ENCODE measurements at places on chromosomes 1 and 21.

DNA sequence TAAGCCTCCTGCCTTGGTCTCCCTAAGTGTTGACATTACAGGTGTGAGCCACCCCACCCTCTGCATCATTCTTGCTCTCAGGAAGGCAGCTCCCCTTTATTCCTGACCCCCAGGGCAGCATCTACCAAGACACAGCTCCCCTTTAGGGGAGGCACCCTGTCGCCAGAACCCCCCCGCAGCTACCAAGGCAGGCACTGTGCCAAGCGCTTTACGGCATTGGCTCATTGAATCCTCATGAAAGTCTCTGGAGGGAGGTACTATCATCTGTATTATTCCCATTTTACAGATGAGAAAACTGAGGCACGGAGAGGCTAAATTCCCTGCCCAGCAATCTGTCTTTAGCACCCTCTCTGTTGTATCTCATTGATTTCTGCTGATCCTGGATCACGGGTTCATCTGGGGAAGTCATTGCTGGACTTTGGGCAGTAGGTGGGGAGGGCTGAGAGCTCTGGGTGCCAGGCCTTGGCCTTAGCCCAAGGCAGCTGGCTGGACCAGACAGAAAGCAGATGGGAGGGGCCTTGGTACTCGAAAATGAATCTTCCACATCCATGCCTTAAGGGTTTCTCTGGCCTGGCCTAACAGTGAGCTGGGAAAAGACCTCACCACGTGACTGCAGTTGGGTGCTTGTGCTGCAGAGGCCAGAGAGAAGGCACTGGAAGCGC lies 5.9 kb downstream of the PLOD1 start:
- DNase-seq, result peak; percentile 61

- no peak for DNase-seq
Observed at GRCh38 chr1:180586671-180587155, 27.9 kb downstream of the OVAAL start.

DNA sequence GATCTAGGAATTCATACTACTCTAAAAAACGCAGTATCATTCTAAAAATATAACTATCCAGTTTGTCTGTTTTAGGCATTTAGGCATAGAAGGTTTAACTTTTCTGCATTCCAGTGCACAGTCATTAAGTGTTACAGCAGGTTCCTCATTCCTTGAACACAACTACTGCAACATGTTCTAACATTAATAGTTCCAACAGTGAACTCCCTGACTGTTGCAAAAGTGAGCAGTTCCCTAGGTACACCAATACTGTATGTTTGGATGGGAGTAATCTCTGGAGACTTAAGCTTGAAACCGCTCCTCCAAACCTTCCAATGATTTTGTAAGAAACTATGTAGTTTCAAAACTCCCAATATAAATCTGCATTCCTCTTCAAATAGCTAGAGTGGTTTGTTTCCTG lies 46.2 kb downstream of the UCHL5 start:
- peak; percentile 41 for DNase-seq

- no peak for DNase-seq
Observed at GRCh38 chr1:15402809-15403450, 6.8 kb upstream of the EFHD2 start.

GRCh38 chr21:29297483-29298347 lies 1.0 kb upstream of the BACH1 start:
- DNase-seq, result peak; percentile 21

- DNase-seq, result no peak
Observed at GRCh38 chr1:125065092-125065820, 3880.5 kb downstream of the SRGAP2C start.

GRCh38 chr1:232904566-232904965 lies 45.8 kb upstream of the NTPCR start:
- no peak for DNase-seq

All from muscle of arm (tissue), 14 donors.